ENCODE measurements at places on chromosomes 4 and X.

- no peak for DNase-seq
Measured at GRCh38 chrX:81205551-81205950, 3.6 kb downstream of the SH3BGRL start.

DNA sequence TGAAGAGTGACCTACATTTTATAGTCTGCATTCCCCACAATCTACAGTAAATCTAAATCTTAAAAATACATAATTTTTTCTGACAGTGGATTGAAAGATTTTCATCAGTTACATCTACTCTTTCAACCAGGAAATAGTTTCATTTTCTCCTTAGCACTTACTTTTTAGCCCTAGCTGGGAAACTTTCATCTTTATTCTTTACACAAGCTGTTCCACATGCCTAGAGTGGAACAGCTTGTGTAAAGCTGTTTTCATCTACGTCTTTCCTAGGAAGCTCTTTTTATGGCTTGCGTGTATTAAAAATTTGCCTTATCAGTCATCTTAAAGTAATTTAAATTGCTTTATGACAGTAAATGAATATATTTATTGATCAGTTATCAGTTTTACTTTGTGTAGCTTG lies 40.5 kb downstream of the RBPJ start:
- no peak for DNase-seq

GRCh38 chr4:126687655-126688358 lies 945.0 kb upstream of the INTU start:
- DNase-seq = no peak

DNA sequence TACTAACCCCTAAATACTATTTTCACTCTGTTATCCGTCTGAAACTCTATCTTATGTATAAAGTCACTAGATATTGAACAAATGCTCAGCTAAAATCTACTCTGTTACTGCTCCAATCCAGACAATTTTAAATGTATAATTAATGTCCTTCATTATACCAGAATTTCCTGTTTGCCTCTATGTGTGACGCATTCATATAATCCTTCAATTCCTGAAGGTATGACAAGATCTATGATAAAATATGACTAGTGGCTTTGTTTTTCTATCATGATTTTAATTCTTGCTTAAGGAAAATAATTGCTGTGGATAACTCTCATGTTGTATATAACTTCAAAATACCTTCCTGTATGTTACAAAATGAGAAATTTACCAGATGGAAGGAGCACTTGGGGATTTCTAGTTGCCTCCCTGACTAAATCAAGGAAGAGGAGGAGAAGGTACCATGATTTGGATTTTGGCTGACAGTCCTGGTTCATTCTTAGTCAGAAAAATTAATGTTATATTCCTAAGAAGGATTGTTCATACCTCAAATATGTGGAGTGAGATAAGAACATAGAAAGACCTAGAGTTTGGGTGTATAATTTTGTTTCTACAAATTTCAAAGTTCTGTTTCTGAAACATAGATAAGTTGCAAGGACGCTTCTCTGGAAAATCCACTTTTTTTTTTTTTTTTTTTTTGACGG lies 4.9 kb downstream of the CXCL6 start:
- DNase-seq = no peak

DNA sequence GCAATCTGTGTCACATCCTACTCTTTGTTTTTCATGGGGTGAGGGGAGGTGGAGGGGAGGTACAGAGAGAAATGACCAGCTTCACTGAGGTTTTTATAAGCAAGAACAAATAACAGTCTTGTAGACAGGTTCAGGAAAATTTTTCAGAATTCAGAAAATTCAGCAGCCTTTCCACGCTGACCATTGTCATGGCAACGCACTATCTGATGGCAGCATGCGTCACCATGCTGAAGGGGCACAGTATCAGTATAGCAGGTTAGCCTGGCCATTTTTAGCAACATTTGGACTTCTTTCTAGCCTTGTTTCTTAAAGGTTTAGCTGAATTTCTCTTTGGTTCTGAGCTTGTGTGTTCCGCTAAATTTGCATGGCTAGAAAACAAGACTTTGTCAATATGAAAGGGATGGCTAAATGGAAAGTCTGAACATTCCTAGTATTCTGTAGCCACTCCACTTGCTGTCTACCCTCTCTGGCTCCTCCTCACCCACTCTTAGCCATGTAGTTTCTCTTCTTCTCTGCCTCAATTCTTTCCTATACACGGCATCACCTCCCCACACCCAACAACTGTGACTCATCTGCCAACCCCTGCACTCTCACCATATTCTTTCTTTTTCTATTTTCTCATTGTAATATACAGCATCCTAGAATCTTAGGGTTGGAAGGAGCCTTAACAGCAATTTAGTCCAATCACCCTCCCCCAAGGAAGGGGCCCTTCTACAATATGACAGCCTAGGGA lies 42.7 kb upstream of the CITED1 start:
- no peak for DNase-seq

- no peak for DNase-seq
Measured at GRCh38 chr4:8817813-8818062, 53.9 kb downstream of the HMX1 start.

DNA sequence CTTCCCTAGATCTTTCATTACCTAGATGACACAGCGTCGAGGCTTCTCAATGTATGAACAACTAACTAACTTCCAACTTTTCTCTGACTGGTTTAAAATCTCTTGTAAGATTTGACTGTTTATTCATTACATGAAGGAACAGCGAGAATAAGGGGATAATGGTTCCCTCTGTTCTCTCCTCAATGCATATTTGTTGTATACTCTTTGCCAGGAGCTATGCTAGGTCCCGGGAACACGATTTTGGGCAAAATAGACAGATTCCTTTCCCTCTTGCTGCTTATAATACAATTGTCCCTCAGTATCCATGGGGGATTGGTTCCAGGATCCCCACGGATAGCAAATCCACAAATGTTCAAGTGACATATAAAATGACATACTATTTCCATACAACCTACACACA lies 1020.0 kb downstream of the DMD start:
- no peak for DNase-seq

DNA sequence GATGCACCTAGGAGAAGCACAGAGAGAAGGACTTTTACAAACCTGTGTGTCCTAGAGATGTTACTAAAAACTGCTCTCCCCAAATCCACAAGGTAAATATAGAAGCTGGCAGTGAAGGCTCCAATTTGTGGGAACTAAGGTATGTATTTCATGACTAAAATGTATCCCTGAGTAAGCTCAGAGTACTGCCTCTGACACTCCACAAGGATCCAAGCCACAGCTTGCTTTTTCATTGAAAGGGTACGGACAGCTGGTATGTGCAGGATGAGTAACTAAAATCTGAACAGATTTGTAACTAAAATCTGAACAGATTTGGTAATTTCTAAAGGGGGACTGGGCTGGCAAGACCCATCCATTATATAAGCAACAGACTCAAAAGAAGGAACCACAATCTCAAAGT lies 187.6 kb downstream of the DCLK2 start:
- no peak for DNase-seq

DNA sequence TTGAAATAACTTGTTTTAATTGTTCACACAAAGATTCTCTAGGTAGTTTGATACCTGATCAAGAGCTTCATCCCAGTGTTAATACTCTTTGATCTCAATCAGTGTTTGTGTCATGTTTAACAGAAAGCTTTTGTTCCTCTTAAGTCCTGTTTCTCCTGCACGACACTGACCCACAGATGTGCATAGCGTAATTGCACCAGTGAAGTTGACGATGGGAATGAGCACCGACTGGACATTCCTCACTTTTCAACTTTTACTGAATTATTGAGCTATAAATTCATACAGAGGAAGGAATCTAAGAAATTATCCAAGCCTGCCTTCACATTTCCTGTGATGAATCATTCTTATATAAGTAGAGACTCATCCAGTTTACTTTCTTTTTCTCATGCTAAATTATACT lies 878.7 kb upstream of the TENM3 start:
- no peak for DNase-seq

DNA sequence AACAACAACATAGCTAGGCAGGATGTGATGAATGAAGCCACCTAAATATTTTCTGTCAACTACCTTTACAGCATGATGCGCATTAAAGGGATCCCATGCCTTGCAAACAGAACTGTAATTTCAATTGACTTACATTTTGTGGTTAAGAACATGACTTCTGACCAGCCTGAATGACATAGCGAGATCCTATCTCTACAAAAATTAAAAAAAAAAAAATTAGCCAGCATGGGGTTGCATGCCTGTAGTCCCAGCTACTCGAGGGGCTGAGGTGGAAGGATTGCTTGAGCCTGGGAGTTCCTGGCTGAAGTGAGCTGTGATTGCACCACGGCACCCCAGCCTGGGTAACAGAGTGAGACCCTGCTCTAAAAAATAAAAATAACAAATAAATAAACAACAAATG lies 680.6 kb downstream of the IQCM start:
- no peak for DNase-seq

Data from GM12865 (cell line).